Kidney epithelial cell (primary cell): ENCODE measurements at places on chromosomes 16 and 17. TPM values are rescaled to one million over a fixed set of nuclear protein-coding genes. Genes with fewer than 3 reads are reported as not detected.

The TMEM107 gene
- total RNA-seq = 10.0 and 14.7 TPM in 2 replicates

The CIBAR2 gene
- not detected in 2 replicates for total RNA-seq

The PITPNM3 gene
- total RNA-seq = 1.6 and 2.2 TPM in 2 replicates

The CNTNAP1 gene
- total RNA-seq = 5.8 and 7.0 TPM in 2 replicates

The ADORA2B gene
- total RNA-seq = 6.6 and 13.0 TPM in 2 replicates
